ENCODE measurements at places on chromosomes 11 and 22.
A peak's percentile ranks its signal among the peaks of the same experiment; 100 is the strongest.

DNA sequence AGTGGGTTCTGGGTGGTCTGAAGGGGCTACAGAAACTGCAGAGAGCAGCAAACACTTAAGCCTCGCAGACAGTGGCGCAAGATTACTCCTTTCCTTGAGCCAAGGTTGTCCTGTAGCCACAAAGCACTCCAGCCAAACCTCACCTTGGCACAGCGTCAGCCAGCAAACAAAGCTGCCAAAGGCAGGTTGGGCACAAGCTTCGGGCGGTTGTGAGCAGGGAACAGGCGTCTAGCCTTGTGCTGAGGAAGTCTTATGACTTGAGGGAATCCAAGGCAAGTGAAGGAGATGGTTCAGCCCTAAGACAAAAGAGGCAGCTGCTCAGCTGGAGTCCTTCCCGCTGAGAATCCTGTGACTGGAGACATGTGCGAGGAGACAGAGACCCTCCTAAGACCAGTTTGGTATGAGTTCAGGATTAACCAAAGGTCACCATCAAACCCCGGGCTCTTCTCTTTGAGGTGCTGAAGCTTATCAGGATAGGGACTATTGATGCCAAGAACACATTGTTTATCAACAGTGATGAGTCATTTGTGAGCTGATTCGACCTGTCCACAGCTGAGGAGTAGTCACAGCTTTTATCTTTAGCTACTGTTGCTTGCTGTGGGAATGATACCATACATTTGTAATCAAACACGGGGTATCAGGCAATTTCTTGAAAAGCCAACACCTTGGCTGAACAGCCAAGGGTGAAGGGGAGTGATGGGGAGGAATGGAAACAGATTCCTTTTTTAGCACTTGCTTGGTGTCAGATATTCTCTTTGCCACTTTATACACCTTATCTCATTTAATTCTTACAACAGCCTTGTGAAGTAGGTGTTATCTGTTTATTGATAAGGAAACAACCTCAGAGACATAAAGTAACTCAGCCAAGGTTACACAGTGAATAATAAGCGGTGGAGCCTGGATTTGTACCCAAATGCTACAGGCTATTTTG is 4.6 kb downstream of the ADM start:
- DNase-seq = peak; percentile 2

DNA sequence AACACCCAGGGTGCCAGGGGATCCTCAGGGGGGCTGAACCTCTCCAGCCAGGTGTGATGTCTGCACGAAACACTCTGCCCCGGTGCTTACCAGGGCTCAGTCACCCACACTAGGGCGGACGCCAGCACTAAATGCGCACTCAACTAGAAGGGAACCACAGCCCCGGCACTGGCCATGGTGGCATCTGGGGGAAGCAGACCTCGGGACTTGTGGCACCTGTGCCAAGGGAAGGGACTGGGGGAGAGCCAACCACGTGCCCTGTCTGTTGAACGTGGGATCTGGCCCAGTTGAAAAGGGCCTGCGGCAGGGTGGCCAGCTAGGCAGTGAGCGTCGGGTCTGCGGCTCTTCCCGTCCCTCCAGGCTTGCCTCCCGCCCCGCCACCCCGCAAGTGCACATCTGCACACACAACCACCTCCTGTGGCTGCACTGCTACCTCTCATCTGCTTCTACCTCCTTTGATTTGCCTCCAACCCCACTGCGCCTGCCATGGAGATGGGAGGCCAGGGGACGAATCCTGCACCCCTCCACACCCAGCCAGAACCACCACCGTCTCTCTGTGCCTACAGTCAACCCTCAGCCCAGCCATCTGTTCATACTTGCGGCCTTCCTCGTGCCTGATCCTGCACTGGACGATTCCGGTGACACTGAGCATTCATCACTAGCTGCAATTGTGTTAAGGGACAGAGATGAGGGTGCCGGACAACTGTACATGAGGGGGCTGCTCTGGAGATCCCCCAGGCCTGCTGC is 15.0 kb upstream of the MOB2 start:
- DNase-seq = no peak

- no peak for DNase-seq
Observed at GRCh38 chr11:35978183-35978582, 34.3 kb downstream of the LDLRAD3 start.

DNA sequence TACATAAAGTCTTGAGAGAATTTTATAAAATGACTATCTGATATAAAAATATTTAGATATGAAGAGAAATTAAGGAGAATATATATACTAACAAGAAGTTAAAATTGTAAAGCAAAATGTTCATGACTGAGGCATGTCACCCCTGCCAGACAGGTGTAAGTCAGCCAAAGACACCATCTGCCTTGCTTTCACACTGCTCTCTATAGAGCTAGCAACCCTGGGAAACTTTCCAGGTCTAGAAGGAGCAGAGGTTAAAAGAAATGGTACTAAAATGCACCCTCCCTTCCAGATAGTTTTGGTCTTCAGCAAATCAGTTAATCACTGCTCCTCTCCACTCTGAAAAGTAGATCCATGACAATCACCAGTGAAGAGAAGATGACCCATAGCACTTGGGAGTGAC is 16.5 kb downstream of the PPP2R1B start:
- no peak for DNase-seq

DNA sequence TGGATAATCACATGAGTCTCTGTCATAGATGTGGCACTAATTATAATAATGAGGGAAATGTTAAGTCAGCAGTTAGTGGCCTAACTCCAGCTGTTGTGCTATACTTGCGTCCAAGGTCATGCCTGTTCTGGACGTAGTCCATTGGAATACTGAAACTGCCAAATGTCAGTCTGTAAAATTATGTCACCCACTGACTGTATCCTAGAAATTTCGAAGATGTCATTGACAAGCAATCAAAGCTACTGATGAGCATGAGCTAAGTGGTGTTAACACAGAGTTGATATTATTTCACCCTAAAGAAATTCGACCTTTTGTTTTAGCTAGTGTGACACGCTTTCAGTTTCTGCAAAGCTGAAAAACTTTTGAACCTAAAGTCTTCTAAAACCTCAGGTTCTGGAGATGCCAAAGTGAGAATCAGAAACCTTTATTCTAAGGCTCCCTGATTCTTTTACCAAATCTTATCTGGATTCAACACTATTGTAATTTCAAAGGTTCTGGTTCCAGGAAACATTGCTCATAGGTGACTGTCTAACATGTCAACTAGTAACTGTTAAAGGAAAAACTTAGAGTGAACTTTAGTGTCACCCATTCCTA is 14.9 kb upstream of the ME3 start:
- DNase-seq = no peak
